ENCODE measurements at places on chromosomes 2 and 18.

DNA sequence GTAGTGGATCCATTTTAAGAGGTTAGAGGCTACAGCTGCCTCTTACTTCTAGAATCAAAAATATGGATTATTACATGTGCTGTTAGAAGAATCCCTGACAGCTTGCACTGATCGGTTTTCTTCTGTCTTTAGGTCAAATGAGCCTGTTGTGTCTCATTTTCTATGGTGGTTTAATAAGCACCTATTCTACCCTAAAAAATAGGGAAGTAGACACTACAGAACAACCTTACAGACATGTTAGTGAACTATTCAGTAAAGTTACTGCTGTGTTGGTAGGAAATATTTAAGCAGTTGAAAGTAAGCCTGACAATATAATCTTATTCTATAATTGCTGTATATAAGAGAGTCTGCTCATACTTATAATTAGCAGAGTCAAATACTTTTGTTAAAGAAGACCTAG is 168.5 kb upstream of the NOSTRIN start:
- peak; percentile 51 for DNase-seq

GRCh38 chr2:66058675-66059074 is 376.2 kb upstream of the MEIS1 start:
- no peak for DNase-seq

DNA sequence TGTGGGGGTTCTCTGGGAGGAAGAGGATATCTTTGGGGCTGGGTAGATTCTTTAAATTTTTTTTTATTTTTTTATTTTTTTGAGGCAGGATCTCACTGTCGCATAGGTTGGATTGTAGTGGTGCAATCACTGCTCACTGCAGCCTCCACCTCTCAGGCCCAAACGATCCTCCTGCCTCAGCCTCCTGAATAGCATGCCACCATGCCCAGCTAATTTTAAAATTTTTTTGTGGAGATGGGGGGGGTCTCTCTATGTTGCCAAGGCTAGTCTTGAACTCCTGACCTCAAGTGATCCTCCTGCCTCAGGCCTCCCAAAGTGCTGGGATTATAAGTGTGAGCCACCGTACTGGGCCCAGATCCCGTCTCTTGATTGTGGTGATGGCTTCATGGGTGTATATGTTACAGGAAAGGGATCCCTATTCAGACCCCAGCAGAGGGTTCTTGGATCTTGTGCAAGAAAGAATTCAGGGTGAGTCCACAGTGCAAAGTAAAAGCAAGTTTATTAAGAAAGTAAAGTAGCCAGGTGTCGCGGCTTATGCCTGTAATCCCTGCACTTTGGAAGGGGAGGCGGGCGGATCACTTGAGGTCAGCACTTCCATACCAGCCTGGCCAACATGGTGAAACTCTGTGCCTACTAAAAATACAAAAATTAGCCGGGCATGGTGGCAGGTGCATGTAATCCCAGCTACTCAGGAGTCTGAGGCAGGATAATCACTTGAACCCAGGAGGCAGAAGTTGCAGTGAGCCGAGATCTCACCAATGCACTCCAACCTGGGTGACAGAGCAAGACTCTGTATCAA is 2.0 kb upstream of the C2orf68 start:
- no peak for DNase-seq

DNA sequence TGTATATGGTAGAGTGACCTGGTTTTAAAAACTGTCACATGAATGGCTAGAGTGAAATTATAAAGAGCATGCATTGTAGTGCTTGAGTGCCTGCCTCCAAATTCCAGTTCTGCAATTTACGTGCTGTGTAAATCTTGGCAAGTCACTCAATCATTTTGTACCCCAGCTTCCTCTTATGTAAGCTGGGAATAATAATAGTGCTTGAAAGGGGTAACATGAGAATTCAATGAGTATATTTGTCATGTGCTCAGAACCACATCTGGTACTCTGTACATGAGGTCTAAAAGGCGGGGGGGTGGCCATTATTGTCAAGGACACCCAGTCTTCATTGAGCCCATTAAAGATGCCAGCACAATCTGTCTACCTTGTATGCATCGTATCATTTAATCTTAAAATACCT is 214.8 kb downstream of the MC4R start:
- peak; percentile 17 for DNase-seq
